ENCODE measurements at places on chromosomes 5 and 9.

DNA sequence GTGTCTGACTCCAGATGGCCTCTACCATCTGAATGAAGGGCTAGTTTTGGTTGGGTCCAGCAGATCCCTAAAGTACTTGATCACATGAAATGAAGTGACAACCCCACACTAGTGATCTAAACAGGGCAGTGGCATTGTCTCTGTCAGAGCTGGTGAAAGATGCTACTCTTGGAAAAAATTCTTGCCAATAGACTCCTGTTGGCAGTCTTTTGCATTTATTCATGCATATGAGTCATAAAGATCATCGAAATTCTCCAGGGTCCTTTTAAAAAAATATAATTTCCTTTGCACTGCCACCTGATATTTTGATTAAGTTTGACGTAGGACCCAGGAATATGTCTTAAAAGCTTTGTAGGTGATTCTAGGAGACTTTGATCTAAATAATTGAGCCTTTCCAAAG is 135.1 kb upstream of the ELL2 start:
- no peak for DNase-seq

DNA sequence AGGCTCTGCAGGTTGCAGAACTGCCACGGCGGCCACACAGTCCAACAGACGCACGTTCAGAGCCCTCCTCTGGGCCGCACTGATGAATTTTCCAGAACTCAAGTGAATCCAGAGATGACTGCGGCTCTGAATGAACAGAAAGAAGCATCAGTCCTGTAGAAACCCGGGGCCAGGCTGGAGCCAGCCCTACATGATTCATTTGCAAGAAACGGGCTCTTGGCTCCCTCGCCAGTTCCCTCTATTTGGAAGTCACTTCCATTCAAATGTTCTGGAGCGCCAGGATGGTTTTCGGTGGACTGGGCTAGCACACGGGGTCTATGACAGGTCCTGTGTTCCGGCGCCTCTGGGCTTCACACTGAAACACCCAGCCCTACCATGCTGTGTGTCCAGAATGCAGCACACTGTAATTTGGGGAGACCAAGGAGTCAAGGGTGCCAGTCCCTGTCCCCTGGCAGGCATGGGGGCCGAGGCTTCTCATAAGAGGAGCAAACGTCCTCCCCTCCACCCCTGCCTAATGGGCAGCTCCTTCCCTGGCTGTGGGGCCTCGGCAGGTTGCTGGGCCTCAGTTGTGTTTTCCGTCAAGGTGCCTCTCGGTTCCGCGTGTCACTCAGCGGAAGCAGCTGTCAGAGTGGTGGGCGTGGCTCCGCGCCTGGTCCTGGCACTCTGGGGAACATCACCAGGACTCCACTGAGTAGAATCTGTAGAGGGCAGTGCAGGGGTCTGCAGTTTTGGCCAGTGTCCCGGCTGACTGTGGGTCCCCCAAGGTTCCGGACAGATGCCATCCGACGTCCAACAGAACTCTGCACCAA is 18.1 kb upstream of the COL5A1 start:
- DNase-seq: peak; percentile 52

GRCh38 chr9:35800530-35800929 is 9.1 kb downstream of the NPR2 start:
- no peak for DNase-seq

DNA sequence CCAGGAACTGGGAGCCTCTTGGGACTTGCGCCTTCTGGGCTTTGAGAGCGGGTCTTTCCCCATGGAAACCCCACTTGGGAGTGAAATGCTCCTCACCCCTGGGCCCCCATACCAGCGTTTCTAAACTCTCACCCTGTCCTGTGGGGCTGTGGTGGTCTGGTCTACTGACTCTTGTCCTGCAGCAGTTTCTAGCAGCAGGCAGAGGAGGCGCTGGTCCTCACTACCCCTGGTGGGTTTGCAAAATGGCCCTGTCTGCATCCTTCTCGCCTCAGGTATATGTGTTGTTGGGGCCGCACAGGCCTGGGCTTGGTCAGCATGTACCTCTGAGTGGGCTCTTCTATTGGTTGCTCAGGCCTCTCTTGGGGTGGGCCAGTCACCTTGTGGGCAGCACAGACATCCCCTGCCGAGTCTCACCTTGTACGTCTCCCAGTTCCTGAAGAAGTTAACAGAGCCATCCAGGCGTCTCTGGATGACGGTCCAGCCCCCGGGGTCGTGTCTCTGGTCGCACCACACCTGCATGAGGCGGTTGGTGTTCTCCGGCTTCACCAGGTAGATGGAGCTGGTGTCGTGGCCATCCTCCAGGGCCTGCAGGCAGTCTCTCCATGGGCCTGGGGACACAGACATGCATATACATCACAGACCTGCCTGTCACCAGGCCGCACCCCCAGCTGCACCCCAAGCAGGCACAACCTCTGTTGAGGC is 29.0 kb downstream of the ANGPTL2 start:
- no peak for DNase-seq

DNA sequence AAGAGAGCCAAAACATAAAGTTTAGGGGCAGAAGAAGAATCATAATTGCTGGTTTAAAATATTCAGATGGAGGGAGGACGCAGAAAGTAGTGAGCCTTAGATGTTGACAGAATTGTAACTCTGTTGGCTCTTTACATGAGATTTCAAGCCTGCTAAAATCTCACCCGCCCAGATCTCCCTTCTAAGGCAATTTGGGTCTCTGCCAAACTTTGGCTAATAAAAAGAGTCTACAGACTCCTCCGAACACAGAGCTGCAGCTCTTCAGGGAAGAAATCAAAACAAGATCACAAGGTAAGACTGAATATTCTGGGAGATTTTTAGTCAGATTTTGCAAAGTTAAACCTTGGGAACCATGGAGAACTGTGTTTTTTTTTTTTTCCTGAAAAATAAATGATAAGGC is at the start of gene IL33:
Gene IL33, plus strand, starts transcription at position 246 of the 400 bp plus-strand sequence. CDS start 25,888 bp downstream, outside the sequence.
- DNase-seq: no peak

DNA sequence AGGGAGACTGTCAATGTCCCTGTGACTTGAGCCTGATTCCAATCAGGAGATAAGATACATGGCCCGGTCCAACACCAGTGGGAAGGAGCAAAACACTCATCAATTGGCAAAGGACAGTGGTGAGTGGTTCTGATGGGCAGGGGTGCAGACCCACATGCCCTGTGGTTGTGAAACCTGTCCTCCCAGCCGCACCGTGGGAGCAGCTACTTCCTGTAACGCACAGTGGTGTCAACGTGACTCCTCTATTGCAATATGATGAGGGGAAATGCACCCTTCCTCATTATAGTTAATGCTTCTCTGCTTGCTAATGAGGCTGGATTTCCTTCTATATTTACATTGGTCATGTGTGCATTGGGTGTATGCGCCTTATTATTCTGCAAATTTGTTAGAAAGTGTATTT is 223.0 kb downstream of the IRX1 start:
- DNase-seq: no peak

- no peak for DNase-seq
Observed at GRCh38 chr5:95824747-95825146, 2.2 kb upstream of the GLRX start.

DNA sequence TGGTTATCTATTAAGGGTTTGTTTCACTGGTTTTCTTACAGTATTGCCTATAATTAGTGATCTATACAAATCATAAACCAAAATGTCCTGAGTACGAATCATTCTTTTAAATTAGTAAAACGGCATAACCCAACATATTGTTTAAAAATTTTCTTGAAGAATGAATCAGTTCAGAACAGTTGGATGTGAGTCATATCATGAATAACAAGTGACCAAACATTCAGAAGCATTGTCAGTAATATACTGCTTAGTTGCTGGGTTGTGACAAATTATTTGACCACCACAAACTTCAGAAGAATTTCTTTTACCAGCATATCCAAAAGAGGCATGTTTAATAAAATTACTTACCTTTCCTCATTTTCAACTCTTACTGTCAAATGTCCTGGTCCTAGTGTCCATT is 111.2 kb downstream of the UNC13B start:
- DNase-seq: no peak

DNA sequence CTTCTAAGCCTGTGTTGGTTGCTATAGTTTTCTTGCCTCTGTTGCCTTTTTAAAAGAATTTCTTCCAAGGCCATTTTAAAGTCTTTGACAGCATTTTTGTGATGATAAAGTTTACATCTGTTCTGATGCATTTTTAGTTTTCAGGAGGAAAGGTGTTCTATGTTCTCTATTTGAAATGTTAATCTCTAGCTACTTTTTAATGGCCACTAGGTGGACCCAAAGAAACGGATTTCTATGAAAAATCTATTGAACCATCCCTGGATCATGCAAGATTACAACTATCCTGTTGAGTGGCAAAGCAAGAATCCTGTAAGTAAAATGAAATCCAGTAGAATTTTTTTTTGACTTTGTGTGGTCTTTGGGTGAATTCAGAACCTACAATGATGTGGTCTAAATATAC is 60.2 kb downstream of the MELK start:
- no peak for DNase-seq

GRCh38 chr5:154541553-154541952 is 63.5 kb upstream of the HAND1 start:
- no peak for DNase-seq

- no peak for DNase-seq
Observed at GRCh38 chr5:170497311-170498038, 6.3 kb upstream of the KCNIP1 start.
